ENCODE measurements at places on chromosomes 1 and 21.

GRCh38 chr1:154628121-154628405 lies 20.1 kb upstream of the ADAR start:
- no peak for DNase-seq

DNA sequence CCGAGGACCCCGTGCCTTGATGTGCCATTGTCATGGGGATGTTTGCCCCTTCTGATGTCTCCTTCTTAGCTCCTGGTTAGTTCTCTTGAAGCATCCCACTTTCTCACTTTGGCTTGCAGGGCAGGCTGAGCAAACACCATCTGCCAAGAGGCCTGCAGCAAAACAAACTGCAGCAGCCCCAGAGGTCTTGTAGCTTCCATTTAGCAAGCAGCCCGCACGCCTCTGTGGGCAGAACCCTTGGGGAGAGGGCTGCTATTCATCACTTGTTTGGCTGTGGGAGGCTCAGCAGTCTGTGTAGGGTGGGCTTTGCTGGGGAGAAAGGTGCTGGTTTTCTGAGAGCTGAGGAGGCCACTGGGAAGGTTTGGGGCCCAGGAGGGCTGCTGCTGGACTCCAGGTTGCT lies 56.7 kb downstream of the KCNC4 start:
- no peak for DNase-seq

DNA sequence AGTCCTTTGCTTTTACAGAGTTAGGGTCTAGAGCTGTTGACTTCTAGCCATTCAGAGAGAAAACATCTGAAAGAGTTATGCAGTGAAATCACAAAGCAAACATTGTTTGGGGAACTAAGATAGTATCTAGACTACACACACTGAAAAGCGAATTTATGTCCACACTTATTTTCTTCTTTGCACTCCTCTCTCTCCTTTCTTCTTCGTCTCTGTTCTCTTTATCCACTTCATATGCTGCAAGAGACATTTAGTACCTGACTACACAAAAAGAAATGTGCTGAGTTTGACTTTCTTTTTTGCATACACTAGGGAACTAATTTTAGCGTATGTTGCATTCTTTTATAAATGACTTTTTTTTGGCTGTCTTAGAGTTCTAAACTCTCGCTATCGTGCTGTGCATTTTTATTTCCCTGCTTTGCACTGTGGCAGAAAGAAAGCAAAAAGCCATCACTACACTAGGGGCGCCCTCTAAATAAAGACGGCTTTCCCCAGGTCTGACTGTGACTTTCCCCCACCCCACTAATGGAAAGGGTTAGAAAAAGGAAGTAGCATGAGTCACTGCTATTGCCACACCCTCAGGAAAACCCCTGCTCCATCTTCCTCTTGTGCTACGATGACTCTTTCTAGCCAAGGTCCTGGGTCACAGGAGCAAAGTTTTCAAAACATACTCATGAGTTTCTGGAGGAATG lies 65.7 kb downstream of the MAP3K7CL start:
- peak; percentile 36 for DNase-seq

DNA sequence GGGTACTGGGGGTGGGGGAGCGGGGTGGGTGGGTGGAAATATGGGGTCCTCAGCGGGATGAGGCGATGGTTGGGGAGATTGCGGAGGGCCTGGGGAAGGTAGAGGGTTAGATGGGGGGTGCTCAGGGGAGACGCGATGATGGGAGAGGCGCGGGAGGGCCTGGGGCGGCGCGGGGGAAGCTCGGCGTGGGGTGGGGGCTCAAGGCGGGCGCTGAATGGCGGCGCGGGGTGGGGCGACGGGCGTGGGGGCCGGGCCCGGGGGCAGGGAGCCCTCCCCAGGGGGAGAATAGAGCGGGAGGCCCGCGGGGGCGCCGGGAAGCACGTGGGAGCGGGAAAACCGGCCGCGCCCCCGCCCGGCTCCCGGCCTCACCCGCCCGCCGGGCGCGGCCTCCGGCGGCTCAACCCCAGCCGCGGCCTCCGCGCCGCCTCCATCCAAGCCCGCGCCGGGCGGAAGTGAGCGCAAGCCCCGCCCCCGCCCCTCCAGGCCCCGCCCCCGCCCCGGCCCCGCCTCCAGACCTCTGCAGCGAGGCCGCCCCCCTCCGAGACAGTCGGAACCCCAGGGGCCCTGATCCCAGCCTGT lies at the start of gene FAAP20:
Gene FAAP20 (minus strand): TSS at position 454 of the 579 bp plus-strand sequence. CDS start 23 bp downstream, at position 431.
- DNase-seq: peak; percentile 43

GRCh38 chr1:191943684-191944083 lies 214.6 kb upstream of the RGS18 start:
- no peak for DNase-seq
